ENCODE measurements at places on chromosomes 5 and 9.

DNA sequence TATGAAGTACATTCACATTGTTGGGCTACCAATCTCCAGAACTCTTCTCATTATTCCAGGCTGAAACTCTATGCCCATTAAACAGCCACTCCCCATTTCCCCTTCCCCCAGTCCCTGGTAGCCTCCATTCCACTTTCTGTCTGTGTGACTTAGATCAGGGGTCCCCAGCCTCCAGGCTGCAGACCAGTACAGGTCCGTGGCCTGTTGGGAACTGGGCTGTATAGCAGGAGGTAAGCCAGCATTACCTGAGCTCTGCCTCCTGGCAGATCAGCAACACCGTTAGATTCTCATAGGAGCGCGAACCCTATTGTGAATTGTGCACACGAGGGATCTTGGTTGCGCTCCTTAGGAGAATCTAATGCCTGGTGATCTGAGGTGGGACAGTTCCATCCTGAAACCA lies 23.1 kb downstream of the ZNF618 start:
- DNase-seq, result peak; percentile 26

DNA sequence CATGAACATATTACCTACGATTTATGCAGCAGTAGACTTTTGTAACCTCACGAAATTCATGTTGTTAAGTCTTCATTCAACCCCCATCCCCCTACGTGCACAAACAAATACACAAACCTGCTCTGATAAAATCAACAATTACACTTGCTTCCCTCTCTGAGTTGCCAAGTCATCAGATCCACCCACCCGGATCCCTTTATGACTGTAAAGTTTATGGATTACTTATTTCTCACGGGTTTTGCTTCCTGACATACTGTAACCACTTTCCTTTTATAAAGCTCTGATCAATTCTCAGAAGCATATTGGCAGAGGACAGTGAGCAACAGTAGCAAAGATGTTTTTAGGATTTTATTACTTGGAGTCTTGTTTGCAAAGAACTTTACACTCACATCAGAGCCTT lies 70.5 kb downstream of the MLLT3 start:
- no peak for DNase-seq

- DNase-seq, result no peak
Observed at GRCh38 chr9:117095081-117095480, 319.8 kb downstream of the ASTN2 start.

- DNase-seq, result no peak
Observed at GRCh38 chr5:9622971-9623421, 7.2 kb downstream of the TAS2R1 start.

Measured in sigmoid colon (tissue), 7 donors.